Stimulated activated CD8-positive, alpha-beta memory T cell treated with anti-CD3 and anti-CD28 coated beads, Interleukin-7, amount 100 ng/mL, for 1 hour (primary cell): ENCODE measurements at places on chromosomes 11 and 22.

DNA sequence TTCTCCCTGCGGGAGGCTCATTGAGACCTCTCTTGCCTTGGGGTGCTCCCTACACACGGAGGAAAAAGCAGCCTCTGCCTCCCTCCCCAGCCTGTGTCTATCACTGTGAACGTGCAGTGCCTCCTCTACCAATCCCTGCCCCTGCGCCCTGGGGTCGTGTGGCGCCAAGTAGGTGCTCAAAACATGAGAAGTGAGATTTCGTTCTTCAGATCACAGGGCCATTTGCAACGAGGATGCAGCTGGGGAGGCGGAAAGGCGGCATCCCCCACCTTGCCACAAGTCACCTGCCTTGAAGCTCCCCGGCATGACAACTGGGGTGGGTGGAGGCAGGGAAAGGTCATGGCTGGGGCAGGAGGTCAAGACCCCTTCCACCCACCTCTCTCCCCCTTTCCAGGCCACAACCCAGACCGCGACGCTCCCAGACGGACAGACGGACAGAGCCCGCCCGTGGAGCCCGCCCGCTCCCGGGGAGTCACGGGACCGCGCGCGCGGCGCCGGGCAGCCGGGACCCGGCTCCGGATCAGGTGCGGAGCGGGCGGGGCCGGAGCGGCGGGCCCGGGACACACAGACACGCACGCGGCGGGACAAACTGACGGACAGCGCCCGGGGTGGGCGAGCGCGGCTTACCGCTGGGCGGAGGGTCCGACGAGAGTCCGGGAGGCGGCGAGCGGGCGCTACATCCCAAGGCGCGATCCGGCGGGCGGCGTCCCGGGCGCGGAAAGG lies 485 bp downstream of the KCNJ4 start:
- no peak for DNase-seq

- no peak for DNase-seq
Measured at GRCh38 chr22:20109411-20110358, 6.2 kb upstream of the RANBP1 start.

- no peak for DNase-seq
Measured at GRCh38 chr11:43786016-43786415, 94.6 kb upstream of the ALKBH3 start.

DNA sequence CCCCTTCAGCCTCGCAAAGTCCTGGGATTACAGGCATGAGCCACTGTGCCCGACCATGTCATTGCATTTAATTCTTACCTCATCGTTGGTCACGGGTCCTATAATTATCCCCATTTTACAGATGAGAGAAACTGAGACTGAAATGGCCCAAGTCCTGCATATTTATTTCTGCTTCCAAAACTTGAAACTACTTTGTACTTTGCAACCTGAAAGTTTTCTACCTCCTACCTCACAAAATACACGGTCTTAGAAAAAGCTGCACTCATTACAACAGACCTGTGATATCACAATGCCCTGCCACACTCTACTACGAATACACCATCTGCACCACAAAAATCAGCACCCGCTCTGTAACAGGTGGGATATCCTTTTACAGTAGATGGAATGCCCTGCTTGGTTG lies 189.1 kb downstream of the ADAMTS15 start:
- no peak for DNase-seq

GRCh38 chr22:21753374-21754111 lies 17.9 kb upstream of the YPEL1 start:
- no peak for DNase-seq

GRCh38 chr22:24265734-24266133 lies 4.9 kb upstream of the SPECC1L start:
- no peak for DNase-seq

GRCh38 chr22:26430600-26430999 lies 1.5 kb downstream of the ASPHD2 start:
- DNase-seq, result no peak

DNA sequence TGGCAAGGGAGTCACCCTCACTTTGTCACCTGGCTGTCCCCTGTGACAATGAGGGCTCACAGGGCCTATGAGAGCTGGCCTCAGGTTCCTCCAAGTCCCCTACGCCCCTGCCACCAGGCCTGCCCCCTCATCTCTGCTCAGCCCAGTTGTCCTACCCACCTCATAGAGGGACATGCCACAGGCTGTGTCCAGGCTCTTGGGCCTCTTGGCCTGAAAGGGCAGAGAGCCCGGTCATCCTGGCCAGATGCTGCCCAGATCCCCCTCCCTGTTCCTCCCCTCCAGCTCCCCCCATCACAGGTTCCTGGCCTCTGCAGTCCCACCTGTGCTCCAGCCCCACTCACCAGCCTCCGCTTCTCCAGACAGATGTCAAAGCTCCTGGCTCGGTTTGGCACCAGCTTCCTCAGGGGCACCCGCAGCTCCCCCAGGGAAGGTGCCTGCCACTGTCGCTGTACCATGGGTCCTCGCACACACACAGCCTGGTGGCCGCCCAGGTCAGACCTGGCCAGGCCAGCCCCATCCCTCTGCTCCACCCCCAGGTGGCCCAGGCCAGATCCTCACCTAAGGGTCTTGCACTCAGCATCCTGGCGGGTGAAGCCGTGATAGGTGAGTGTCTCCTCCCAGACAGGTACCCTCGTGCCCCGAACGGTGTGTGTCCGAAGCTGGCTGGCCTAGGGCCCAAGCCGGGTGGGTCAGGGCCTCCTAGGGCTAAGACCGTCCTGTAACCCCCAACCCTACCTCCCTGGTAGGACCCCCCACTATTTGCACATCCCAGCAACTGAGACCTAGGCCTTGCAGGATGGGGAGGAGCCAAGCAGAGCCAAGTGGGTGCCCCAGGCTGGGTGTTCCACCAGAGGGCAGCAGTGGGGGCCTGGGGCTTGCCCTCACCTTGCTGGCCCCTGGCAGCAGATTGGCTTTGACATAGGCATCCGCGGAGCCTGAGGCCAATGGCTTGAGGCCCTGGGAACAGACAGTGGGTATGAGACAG lies 8.3 kb downstream of the NDUFV1 start:
- no peak for DNase-seq

GRCh38 chr11:111777094-111778046 lies 11.2 kb upstream of the PPP2R1B start:
- no peak for DNase-seq

GRCh38 chr11:128316541-128317227 lies 270.7 kb downstream of the ETS1 start:
- no peak for DNase-seq

DNA sequence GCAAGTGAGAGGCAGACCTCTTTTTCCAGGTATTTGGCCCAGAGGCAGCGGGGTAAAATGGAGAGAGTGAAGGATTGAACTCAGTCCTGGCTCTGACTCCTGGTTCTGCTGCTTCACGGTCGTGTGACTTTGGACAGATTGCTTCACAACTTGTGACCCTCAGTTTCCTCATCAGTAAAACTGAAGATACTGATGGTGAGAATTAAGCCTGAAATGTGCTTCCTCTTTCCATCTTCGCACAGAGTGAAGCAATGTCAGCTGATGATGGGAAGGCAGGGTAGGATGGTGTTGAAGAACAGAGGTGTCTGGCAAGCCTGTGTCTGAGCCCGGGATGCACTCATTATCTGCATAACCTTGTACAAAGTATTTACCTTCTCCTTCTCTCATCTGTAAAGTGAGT lies 59.0 kb downstream of the UBASH3B start:
- no peak for DNase-seq

GRCh38 chr22:43996170-43996980 lies 27.7 kb upstream of the PARVB start:
- peak; percentile 42 for DNase-seq

DNA sequence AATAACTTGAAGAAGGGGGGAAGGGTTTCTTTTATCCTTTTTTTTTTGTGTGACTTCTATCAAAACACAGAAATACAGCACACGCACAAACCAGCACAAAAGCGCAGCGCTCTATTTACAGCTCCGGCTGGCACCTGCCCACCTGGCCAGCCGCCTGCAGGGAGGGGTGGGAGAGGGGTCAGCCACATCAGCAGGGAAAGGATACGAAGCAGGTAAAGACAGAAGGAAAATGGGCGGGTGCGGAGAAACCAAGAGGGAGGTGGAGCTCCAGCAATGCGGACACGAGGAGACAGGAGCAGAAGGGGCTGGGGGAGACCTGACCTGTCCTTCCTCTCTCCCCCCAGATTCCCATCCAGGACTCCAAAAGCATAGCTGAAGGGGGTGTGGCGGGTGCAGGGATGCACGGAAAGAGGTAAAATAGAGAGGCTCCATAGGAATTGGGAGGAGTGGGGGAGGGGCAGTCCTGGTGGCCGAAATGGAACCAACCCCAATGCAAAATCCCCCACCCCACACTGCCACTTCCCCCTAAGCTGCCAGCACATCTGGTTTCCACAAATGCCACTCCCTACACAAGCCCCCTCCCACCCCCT lies 14.1 kb downstream of the CXCR5 start:
- no peak for DNase-seq

- DNase-seq, result no peak
Measured at GRCh38 chr11:73465023-73465675, 89.0 kb downstream of the RELT start.

DNA sequence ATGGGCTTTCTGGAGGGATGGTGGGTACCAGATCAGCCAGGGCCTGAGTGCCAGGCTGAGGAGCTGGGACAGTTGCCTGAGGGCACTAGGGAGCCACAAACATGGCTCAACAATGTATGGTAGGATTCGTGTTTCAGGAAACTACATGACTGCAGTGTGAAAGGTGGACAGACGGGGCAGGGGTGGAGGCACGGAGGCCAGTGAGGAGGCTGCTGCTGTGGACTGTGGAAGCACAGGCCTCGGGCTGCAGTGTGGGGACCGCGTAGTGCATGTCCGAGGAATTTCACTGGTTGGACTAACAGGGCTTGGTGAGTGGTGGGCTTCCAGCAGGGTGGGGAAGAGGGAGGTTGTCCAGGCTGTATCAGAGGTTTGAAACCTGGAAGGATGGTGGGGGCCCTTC lies 7.8 kb downstream of the P2RY2 start:
- no peak for DNase-seq

- DNase-seq, result no peak
Measured at GRCh38 chr11:37040921-37041320, 442.9 kb upstream of the RAG2 start.

- no peak for DNase-seq
Measured at GRCh38 chr22:20138417-20138738, 6.8 kb downstream of the ZDHHC8 start.

GRCh38 chr11:62892077-62892922 lies 11.6 kb downstream of the SLC3A2 start:
- no peak for DNase-seq

DNA sequence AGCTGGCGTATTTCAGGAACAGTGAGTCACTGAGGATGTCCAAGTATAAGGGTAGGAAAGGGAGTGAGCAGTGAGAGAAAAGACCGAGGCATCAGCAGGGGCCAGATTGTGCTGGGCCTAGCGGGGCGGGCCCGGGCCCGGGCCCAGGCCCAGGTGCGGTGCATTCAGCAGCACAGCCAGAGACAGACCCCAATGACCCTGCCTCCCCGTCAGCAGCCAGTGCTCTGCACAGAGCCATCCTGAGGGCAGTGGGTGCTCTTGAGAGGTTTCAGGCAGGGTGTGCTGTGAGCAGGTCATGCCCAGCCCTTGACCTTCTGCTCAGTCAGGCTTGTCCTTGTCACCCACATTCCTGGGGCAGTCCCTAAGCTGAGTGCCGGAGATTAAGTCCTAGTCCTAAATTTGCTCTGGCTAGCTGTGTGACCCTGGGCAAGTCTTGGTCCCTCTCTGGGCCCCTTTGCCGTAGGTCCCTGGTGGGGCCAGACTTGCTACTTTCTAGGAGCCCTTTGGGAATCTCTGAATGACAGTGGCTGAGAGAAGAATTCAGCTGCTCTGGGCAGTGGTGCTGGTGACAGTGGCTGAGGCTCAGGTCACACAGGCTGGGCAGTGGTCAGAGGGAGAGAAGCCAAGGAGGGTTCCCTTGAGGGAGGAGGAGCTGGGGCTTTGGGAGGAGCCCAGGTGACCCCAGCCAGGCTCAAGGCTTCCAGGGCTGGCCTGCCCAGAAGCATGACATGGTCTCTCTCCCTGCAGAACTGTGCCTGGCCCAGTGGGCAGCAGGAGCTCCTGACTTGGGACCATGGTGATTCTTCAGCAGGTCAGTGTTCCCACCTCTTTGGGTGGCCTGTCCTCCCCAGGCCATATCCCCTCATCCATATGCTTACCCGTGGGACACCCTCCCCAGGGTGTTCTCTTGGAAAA lies 2.1 kb downstream of the MYO7A start:
- DNase-seq, result no peak

DNA sequence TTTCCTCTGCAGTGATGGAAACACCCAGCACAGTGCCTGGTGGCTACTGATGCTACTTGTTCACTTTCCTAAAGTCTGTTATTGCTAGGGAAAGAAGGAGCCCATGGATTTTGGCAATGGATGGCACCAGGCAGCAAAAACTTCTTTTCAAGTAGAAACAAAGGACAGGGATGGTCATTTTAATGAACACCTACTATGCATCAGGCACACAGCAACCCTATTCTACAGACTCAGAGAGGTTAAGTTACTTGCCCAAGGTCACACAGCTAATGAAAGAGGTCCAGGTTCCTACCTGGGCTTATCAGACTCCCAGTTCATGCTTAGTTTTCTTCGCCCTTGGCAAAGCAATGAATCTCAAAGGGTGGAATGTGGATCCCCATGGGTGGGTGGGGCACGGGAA lies 36.9 kb upstream of the CD82 start:
- no peak for DNase-seq

DNA sequence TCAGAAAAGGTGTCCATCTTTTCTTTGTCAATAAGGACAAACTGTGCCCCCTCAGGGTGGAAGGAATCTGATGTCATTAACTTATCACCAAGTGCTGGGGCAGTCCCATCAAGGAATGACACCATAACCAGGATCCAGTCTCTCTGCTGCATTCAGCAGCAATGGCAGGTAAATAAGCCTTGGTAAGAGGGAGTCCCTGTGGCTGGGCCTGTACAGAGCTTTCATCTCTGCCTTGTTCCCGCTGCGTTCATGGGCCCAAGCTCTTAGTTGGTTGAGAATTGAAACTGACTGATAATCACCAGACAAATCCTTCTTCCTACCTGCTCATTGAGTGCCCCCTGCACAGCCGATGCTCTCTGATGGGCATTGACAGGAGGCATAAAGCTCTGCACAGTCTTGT lies 22.7 kb downstream of the EIF3F start:
- no peak for DNase-seq

- DNase-seq, result no peak
Measured at GRCh38 chr22:30747493-30747892, 52.8 kb downstream of the OSBP2 start.

DNA sequence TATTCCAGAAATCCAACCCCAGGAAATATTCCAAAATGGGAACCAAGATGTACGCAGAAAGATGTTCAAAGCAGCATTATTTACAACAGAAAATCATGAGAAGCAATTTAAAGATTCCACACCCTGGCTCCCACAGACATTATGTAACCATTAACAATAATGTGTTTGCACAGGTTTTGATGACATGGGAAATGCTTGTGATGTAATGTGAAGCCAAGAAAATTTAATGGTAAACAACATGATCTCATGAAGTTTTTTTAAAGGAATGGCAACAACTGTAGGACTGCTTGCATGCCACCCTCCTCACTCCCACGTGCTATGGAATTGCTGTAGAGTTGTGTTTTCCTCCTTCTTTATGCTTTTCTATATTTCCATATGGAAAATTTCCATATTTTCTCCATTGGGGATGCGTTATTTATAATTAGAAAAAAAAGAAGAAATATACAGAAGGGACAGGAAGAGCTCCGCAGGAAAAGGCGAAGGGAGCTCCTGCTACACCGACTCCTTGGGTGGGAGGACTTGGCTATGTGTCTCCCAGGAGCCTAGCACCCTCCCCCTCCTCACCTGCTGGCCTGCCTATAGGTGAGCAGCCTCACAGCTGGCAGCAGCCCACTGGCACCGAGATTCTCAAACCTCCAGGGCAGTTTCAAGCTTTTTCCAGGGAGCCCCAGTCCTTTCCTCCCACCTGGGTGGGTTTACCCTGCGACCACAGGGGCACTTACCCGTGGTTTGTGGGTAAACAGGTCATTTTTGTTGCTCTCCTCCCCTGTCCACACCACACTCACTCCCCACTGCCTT lies 20.9 kb downstream of the LRFN4 start:
- DNase-seq, result no peak
